Activated CD4-positive, alpha-beta T cell treated with anti-CD3 and anti-CD28 coated beads for 24 hours (primary cell): ENCODE measurements at places on chromosomes 12 and 14.

DNA sequence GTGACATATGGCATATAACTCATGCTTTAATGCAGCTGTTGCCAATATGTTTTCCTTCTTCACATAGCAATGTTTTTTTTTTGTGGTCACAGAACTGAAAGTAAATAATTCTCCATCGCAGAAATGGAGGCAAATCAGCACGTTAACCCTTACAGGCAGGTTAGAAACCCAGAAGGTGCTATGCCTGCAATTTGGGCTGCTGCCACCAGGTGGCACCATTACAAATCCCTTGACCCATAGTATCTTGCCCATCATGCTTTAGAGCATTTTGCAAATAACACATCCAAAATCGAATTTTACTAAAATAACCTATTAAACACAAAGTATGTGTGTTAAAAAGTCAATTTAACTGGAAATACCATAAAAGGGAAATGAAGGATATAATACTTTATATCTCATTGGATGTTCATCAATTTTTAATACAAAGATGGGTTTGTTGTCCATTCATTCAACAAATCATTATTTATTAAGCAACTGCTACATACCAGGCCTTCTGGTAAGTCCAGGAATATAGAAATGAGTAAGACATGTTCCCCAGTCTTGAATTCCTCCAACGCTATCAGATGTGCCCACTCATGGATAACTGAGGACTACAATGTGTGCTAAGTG lies 340.1 kb downstream of the GLT1D1 start:
- DNase-seq, result peak; percentile 9

DNA sequence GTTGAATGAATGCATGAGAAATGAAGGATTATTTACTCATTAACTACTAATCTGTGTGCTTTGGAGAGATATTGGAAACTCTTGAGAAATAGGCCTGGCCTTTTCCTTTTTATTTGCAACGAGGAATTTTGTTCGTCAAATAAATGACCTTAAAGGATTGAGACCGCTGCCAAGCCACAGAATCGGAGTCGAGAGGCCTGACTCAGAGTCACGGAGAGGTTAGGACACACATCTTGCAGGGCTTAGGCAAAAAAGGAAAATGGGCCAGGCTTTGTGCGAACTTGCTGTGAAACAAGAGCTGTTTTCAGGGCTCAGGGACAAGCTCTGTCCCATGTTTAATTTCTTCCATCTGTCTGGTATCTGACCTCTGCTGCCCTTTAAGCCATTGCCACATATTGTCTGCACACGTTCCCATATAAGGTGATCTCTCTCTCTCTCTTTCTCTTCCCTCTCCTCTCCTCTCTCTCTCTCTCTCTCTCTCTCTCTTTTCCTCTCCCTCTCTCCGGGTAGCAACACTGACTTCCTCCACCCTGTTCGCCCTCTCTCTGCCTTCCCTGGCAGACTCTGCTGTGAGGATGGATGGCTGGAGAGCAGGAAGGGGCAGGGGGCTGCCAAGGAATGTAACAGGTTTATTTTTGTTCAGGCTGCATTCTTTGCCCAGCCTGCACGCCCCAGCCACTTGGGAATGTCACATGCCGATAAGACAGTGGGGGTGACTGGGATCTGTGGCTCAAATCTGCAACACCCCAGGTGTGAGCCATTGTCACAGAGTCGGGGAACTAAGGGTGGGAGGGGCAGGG lies 14.9 kb upstream of the IFT81 start:
- no peak for DNase-seq

- no peak for DNase-seq
These were observed 19.9 kb upstream of the GPR68 start for GRCh38 chr14:91264151-91265150.

- DNase-seq, result no peak
These were observed 16.2 kb upstream of the SMARCC2 start for GRCh38 chr12:56205445-56205844.

DNA sequence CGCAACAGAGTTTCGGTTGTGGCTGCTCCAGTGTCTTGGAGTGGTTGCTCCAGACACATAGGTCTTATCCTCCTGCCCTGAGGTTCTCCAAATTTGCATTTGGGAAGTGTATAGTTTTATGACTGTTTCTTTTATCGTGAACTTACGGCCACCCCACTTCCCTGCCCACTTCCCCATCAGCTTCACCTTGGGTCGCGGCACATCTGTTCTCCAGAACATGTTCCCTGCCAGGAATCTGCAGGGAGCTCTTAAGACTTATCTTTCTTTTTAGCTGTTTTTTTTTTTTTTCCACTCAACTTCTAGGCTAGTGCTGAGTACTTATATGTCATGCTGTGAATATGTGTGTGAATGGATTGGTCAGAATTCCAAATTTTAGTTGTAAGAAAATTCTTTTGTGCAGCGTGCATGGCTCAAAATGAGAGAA lies 75.4 kb downstream of the ETV6 start:
- DNase-seq, result no peak

- no peak for DNase-seq
These were observed 32.9 kb downstream of the ARID2 start for GRCh38 chr12:45762185-45763110.

GRCh38 chr14:68690089-68690958 lies 102.5 kb downstream of the ZFP36L1 start:
- DNase-seq, result no peak

DNA sequence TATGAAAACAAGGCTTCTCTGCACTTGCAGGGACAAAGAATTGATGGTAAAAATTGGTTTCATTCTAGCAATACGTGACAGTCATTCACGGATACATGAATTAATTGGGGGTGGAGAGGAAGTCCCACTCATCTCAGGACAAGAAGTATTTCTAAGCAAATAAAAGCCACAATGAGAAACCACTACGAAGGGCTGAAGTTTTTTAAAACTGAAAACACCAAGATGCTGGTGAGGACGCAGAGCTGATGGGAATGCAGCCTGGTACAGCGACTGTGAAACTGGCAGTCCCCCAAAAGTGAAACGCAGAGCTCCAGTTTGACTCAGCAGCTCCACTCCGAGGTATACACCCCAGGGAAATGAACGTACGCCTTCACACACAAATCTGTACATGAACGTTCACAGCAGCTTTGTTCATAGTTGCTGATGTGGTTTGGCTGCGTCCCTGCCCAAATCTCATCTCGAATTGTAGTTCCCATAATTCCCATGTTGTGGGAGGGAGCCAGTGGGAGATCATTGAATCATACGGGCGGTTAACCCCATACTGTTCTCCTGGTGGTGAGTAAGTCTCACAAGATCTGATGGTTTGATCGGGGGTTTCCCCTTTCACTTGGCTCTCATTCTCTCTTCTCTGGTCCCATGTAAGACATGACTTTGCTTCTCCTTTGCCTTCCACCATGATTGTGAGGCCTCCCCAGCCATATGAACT lies 89.0 kb downstream of the SCARB1 start:
- peak; percentile 66 for DNase-seq

DNA sequence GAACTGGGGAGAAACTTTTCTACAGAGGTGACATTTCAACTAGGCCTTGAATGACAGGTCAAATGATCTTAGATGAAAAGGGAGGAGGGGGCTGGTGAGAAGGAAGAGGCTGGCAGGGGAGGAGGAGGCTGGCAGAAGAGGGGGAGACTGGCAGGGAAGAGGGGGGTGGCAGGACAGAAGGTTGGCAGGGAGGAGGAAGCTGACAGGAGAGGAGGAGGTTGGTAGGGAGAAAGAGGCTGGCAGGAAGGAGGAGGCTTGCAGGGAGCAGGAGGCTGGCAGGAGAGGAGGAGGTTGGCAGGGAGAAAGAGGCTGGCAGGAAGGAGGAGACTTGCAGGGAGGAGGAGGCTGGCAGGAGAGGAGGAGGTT lies 63.4 kb upstream of the PPP4R3A start:
- no peak for DNase-seq

DNA sequence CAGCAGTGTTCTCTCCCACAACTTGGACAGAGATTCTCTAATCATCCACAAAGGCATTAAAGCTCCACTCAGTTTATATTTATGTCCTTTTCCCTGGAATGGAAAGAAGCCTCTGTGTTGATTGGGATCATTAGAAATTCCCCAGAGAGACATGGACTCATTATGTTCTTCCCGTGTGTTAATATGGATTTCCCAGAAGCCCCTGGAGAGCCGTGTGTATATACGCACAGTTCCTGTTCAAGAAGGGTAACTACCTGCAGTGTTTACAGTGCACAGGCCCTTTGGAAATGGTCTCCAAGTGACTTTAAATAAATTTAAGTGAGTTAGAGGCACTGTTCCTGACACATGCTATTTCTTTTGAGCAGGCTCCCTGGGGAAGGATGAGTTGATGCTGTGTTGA lies 428.0 kb upstream of the TMTC1 start:
- no peak for DNase-seq

DNA sequence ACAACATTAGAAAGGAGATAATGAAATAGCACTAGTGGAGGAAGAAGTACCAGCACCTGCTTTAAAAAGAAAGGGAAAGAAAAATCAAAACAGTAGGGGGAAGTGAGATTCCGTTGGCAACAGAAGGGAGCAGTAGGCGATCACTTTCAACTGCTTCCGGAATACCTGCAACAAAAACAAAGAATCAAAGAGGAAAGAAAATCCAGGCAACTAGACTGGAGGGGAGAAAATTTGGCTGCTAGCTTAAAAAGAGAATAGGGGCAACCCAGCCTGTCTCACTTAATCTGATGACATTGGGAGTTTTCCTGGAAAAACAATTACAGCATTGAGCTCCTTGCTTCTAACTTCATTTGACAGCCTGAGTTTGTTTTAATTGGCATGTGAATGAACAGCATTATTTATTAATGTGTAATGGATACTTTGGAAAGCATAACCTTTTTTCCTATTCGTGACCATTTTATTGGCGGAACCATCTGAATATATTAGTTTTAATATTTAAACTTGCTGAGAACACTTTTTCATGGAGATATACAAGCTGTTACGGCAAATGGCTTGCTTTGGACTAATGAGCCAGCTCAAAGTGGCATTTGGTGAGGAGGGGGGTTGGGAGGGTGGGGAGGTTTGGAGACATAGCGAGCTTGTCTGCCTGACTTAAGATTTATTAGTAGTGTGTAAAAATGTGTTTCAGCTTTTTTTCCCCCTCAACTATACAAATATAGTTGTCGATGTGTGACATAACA lies 2.5 kb upstream of the DACT1 start:
- no peak for DNase-seq

DNA sequence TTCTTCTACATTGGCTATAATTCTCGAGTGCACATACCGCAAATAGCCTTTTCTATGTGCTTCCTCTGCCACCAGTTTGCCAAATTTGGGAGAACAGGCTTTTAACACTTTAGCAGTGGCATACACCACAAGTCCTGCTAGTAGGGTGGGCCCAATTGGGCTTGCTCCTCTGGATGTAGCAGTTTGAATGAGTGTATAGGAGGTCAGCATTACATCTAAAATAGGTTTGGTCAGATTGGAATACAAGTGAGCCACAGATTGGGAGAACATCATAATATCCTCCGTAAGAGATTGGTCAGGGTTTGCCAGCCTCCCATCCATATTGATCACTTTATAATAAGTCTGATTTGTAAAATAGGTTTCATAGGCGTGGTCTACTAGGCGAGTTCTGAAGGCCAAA lies 902 bp downstream of the ABCD2 start:
- DNase-seq, result no peak

- DNase-seq, result no peak
These were observed 174.4 kb downstream of the MON2 start for GRCh38 chr12:62640910-62641448.
